ENCODE measurements at places on chromosomes 16 and 17.

- DNase-seq, result peak; percentile 75
Measured at GRCh38 chr17:1487939-1488825, 4.3 kb downstream of the MYO1C start.

GRCh38 chr16:52499060-52499440 is 47.9 kb downstream of the TOX3 start:
- DNase-seq, result no peak

GRCh38 chr17:74272731-74273201 is 1.3 kb upstream of the DNAI2 start:
- DNase-seq, result no peak

- DNase-seq, result no peak
Measured at GRCh38 chr17:75475144-75475835, 18.9 kb downstream of the TMEM94 start.

- no peak for DNase-seq
Measured at GRCh38 chr16:89845417-89845816, 17.1 kb downstream of the SPIRE2 start.

Data from M059J (cell line).